ENCODE measurements at places on chromosomes 7 and 10. TPM values are rescaled to one million over a fixed set of nuclear protein-coding genes. Genes with fewer than 3 reads are reported as not detected.

The FLNC gene
- total RNA-seq: not detected

The GRM3 gene
- total RNA-seq: not detected

The OR6B1 gene
- not detected for total RNA-seq

GRCh38 chr10:89305766-89306433 lies 4.1 kb downstream of the IFIT2 start:
- no peak overlapping the region for H3K27ac ChIP-seq
- peaks cover 36% of the 10 kb centered on the region for H3K4me1 ChIP-seq
- H3K4me3 ChIP-seq: no peak overlapping the region
- H3K36me3 ChIP-seq: peaks cover 65% of the 10 kb centered on the region
- DNase-seq: no peak

DNA sequence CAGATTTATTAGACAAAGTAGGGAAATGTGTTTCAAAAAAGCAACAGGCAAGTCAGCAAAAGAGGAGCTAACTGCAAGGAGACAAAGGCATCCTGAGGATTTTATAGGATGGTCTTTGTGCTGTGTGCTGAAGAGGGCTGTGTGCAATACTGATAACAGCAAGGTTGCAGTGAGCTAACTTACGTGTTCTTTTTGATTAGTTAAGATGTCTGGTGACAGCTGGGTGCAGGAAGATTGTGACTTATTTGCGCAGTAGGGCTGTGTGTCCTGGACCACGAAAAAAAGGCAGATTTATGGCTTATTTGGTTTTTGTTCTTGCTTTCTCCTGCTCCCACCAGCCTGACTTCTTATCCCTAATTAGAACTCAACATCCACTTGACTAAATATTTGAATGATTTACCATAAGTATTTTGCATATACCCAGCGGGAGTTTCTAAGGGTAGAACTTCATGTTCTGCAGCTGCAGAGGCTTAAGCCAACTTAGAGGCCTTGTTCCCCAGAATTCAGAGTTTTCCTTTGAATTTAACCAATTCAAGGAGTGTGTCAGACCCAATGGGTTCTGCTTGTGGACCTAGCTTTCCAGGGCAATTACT lies 119.0 kb downstream of the ANKRD26 start:
- H3K27ac ChIP-seq: no peak overlapping the region
- H3K4me1 ChIP-seq: no peaks in the 10 kb centered on the region
- H3K36me3 ChIP-seq: no peaks in the 10 kb centered on the region
- H3K4me3 ChIP-seq: no peak overlapping the region

DNA sequence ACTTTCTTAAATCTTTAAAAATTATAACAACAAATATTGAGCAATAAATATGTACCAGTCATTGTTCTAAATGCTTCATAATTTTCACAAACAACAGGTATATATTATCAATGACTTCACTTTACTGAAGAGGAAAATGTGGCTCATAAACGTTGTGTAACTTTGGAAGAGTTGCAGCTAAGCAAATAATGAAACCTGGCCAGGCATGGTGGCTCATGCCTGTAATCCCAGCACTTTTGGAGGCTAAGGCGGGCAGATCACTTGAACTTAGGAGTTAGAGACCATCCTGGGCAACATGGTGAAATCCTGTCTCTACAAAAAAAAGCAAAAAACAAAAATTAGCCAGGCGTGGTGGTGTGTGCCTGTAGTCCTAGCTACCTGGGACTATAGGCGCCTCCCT lies 71.9 kb upstream of the AMPH start:
- no peak overlapping the region for H3K4me3 ChIP-seq
- no peak overlapping the region for H3K27ac ChIP-seq
- H3K27me3 ChIP-seq: peaks cover 2% of the 10 kb centered on the region
- no peaks in the 10 kb centered on the region for H3K36me3 ChIP-seq
- H3K4me1 ChIP-seq: no peaks in the 10 kb centered on the region

DNA sequence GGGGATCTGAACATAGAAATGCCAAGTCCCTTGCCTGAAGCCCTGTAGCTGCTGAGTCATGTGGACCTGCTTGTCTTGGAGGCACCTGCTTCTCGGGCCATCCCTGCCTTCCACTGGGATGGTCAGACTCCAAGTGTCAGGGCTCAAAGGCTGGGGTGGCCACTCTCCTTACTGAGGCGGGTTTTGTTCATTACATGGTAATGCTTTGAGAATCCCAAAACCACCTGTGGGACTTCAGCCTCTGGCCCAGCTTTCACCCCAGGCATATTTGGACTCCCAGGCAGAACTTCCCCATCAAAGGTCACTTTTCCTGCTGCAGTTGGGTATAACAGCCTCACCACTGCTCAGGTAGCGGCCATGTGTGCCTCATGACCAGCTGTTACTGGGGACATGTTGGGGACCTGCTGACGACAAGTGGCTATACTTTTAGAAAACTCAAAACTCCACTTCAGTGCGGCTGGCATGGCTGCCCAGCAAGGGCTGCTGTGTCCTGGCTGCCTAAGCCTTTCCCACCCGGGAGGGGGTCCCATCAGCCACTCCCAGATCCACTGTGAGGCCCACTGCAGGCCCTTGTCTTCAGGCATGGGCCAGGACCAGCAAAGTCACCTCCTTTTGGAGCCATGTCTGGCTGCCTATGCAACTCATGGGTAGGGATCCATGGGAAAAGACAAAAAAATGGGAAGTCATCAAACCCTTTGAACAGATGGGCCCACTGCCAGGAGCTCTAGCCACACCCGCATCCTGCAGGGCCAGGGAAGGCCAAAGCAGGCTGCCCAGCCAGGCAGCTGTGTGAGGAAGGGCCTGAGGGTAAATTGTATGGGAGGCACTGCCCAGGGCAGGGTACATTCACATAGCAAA lies 96.7 kb downstream of the ARHGAP22 start:
- H3K4me1 ChIP-seq: no peaks in the 10 kb centered on the region
- H3K4me3 ChIP-seq: no peak overlapping the region
- peaks cover 12% of the 10 kb centered on the region for H3K27me3 ChIP-seq
- peak; percentile 34 for DNase-seq
- no peaks in the 10 kb centered on the region for H3K36me3 ChIP-seq
- no peak overlapping the region for H3K27ac ChIP-seq

DNA sequence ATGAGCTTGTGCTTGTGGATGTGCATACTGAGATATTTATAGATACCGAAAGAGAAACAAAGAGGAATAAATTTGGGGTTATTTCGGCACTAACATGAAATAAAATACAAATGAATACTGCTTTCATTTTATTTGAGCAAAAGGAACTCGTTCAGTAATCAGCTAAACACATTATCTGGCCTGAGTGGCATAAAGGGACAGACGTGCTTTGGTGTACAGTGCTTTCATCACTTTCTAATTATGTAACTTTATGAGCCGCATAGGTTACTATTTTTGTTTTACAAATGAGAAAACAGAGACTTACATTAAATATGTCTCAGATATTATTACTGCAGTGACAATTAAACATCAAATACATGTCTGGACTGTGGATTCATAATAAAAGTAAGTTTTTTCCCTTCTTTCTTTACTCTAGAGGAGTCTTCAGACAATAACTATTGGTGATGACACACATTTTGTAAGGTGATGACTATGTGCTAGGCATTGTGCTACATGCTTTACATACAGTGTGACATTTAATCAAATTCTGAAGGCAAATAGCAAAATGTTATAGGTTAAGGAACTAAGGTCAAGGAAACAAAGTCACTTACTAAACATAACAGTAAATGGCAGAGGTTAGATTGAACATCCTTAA lies 503.3 kb downstream of the SORCS1 start:
- no peaks in the 10 kb centered on the region for H3K4me1 ChIP-seq
- H3K36me3 ChIP-seq: no peaks in the 10 kb centered on the region
- H3K4me3 ChIP-seq: no peak overlapping the region
- no peaks in the 10 kb centered on the region for H3K27me3 ChIP-seq
- no peak for DNase-seq
- no peak overlapping the region for H3K27ac ChIP-seq

DNA sequence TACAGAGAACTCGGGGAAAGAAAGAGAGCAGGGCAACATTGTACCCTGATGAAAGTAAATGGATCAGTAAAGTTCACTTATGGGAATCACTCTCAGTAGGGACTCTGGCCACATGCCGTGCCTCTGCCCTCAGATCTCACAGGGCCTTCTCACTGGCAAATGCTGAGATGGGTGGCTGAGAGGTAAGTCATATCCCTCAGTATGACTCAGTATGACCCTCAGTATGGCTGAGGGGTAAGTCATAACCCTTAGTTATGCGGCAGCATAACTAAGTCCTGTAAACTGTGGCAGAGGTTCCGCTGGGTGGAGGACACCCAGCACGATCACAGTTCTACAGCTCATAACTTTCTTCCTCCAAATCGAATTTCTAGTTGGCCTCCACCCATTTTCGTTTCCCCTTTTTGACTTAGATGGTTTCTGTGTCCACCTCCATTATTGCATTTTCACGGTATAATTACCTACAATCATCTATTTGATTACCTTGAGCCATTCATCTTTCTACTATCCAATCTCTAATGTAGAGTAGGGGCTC lies 26.5 kb upstream of the WNT16 start:
- no peaks in the 10 kb centered on the region for H3K4me1 ChIP-seq
- no peak for DNase-seq
- H3K27ac ChIP-seq: no peak overlapping the region
- no peak overlapping the region for H3K4me3 ChIP-seq
- peaks cover 33% of the 10 kb centered on the region for H3K27me3 ChIP-seq

DNA sequence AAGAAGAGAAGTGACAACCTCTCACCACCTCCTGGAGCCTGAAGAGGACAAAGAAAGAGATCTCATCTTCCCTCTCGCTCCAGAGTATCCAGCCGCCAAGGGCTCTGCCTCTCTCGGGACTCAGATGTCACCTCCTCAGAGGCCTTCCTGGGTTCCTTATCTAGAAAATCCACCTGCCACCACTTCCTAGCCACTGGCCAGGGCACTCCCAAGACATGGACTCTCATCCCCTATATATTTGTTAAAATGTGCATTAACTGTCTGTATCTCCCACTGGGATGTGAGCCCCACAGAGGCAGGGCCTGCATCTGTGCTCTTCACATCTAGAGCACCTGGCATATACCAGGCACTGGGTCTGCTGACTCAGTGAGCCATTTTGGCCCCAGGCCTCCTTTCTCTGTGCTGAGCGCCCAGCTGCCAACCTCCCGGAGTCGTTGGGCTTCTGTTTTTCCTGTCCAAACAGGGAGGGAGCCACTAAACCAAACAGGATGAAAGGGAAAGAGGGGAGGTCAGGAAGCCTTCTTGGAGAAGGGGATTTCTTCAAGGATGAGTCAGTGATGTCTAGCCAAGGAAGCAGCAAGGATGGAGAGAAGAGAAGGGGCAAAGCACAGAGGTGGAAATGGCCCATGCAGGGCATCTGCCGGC lies 58.9 kb downstream of the KCNMA1 start:
- no peak for DNase-seq
- no peaks in the 10 kb centered on the region for H3K36me3 ChIP-seq
- H3K4me1 ChIP-seq: peaks cover 13% of the 10 kb centered on the region
- H3K27me3 ChIP-seq: no peaks in the 10 kb centered on the region

- no peaks in the 10 kb centered on the region for H3K27me3 ChIP-seq
- H3K27ac ChIP-seq: no peak overlapping the region
- H3K36me3 ChIP-seq: peaks cover 4% of the 10 kb centered on the region
- no peak overlapping the region for H3K4me3 ChIP-seq
- H3K4me1 ChIP-seq: no peaks in the 10 kb centered on the region
Observed at GRCh38 chr10:122930140-122930539, 19.7 kb downstream of the FAM24A start.

DNA sequence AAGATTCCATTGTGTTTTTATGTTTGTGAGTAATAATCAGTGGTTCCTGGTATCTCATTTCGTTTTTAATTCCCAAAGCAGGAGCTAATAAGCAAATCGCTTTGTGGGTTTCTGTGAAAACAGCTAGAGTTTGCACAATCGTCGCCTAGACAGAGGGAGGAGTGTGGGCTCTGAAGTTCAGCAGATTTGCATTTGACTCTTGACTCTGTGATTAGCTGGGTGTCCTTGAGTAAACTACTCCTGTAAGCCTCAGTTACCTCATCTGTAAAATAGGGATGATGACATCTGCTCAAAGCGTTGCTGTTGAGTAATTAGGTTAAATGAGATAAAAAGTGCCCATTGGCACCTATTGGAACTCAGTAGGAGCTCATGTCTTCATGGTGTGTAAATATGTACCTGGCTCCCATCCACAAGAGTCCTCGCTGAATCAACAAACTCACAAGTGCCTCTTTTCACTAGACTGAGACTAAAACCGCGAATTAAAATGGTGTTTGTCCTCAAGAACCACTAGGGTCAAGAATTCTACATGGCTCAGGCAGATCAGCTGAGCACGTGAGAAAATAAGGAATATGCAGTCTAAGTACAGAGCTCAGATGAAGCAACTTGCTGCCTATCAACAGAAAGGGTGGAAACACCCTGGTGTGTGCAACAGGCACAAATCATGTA lies 385.8 kb upstream of the C7orf33 start:
- H3K4me3 ChIP-seq: no peak overlapping the region
- peaks cover 12% of the 10 kb centered on the region for H3K27me3 ChIP-seq
- DNase-seq: no peak
- H3K4me1 ChIP-seq: no peaks in the 10 kb centered on the region
- H3K36me3 ChIP-seq: no peaks in the 10 kb centered on the region

DNA sequence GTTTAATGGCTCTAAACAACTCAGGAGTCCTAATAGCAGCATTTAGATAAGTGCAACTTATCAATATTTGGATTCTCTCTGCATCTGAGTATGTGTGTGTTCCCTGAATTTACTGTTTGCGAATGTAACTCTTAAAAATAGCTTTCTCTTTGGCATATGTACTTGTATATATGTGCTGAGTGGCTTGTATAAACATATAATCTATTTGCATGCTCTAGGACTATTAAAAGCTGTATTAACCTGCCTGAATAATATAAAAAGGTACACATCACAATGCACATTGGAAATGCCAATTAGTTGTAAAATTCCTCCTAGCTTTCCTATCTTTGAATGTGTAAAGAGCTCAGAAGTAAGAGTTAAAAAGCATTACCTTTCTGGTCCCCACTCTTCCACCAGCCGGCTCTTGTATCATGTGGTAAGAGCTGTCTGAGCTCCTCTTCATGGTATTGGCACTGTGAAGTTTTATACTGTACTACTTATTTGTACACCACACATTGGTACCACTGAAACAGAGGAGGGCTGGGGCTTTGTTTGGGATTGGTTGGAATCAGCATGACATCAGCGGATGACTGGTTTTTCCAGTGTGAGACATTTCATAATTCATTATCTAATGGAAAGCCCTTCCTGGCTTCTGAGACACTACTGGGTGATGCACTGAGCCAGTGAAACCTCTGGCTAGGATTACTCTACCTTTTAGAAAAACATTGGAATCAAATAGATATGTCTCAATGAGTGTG lies at the start of gene INHBA:
Gene INHBA (minus strand): TSS at position 456 of the 737 bp plus-strand sequence. CDS start 2,716 bp downstream, outside the sequence.
- H3K27ac ChIP-seq: no peak within 1 kb of the TSS
- no peak for DNase-seq
- peaks cover 73% of the 10 kb centered on the region for H3K27me3 ChIP-seq
- no peak within 1 kb of the TSS for H3K4me3 ChIP-seq
- H3K4me1 ChIP-seq: peaks cover 12% of the 10 kb centered on the region
